Renal pelvis (tissue), 12 donors: ENCODE measurements at places on chromosomes 3 and 15.

GRCh38 chr3:113157408-113158030, 53.8 kb upstream of the BOC start:
- DNase-seq, result no peak

DNA sequence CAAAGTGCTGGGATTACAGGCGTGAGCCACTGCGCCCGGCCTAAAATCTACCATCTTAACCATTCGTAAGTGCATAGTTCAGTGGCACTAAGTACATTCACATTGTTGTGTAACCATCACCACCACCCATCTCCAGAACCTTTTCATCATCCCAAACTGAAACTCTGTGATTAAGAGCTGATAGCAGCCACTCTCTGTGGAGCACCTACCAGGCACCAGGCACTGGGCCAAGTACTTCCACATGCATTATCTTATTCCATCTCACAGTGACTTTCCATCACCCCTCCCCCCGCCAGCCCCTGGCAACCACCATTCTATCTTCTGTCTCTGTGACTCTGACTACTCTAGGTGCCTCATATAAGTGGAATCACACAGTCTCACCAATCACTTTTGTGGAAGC, 2.3 kb upstream of the INSYN1 start:
- no peak for DNase-seq

- DNase-seq, result no peak
These were observed 11.2 kb downstream of the VGLL4 start for GRCh38 chr3:11632564-11632963.

- DNase-seq, result no peak
These were observed 35.3 kb upstream of the PLSCR2 start for GRCh38 chr3:146504498-146505197.

- DNase-seq, result no peak
These were observed 68.5 kb downstream of the CHSY1 start for GRCh38 chr15:101183226-101183930.

DNA sequence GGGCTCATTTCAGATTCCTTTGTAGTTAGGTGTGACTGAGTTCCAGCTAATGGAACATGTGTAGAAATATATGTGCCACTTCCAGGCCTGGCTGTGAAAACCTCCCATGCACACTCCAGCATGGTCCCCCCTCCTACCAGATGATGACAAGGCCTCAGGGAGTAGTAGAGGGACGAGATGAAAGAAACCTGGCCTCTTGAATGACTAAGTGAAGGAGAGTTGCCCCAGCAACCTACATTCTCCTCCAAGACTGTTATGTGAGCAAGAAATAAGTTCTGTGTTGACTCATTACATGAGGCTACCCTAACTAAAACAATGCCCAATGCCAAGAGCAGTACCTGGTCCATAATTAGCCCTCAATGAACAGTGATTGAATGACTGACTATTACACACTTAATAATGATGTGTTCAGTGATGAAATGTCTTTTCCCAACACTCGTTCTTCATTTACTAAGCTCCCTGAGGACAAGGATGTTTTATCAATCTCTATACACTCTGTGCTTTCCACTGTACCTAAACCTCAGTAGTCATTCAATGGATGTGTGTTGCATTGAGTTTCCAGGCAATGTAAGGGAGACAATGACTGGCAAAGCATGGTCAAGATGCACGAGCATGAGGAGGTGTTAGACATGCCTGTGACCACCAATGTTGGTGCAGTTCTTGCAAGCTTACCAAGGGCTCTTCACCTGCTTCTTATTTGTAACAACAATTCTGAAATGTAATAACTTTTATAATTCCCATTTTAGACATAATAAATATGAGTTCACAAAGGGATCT, 62.0 kb upstream of the BCL6 start:
- DNase-seq, result no peak
